Activated CD8-positive, alpha-beta T cell treated with anti-CD3 and anti-CD28 coated beads for 36 hours (primary cell): ENCODE measurements at places on chromosomes 3 and 15. TPM values are rescaled to one million over a fixed set of nuclear protein-coding genes. Genes with fewer than 3 reads are reported as not detected.

DNA sequence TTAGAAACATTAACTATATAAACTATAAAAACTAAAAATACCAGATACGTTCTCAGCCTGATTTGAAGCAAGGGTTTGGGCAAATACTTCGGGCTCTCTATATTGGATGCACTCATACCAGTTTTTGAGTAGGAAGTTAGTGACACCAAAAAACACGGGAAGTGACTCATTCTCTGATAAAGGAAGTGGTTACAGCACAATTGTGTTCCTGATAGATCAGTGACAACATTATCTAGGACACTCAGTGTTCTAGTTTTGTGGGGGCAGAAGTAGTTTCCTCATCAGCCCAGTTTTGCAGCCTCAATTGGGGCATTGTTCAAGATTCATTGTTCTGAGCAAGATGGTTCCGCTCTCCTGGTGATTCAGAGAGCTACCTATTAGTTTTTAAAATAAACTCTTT lies 469.6 kb upstream of the DPPA4 start:
- peak; percentile 53 for DNase-seq

GRCh38 chr15:79380755-79381497 lies 51.2 kb upstream of the MINAR1 start:
- peak; percentile 89 for DNase-seq

DNA sequence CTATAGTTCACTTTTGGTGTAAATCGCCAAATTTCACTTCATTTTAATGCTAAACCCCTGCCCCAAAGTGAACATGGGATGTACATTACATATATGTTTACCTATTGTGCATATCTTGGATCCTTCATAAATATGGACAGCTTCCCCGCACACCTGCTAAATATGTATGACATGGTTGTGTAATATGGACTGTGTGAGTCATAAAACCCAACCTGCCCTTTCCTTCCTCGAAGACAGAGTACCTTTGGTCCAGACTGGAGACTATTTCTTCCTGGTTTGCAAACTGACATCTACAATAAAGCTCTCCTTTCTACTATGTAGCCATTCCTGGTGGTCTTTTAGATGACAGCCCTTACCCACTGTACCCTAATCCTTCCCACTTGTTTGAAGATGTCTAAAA lies 12.4 kb downstream of the ACTC1 start:
- DNase-seq: no peak

The BSN gene
- 0.09 TPM for total RNA-seq

DNA sequence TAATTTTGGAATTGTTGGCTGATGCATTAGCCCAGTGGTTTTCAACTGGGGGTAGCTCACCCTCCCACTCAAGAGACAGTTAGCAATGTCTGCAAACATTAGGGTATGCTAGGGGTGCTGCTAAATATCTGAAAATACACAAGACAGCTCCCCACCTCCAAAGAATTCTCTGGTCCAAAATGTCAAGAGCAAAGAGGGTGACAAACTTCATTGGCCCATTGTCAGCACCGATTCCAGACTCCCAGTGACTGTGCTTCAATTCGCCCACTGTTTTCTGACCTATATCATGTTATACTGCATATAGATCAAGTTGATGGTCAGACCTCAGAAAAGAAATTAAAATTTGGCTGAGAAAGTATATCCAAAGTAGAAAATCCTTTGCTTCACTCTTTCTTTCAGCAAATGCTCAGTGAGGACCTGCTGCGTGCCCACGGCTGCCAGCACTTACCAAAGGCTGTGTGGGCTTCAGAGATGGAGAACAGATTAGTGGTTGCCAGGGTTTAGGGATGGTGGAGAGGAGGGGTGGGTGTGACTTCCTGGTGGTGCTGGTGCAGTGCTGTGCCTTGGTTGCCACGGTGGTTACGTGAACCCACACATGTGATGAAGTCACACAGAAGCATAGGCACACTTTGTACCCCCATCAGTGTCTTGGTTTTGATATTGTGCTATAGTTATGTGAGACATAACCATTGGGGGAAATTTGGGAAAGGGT lies 204.0 kb downstream of the PLCL2 start:
- DNase-seq: peak; percentile 69

- no peak for DNase-seq
Measured at GRCh38 chr3:140113996-140114788, 179.2 kb downstream of the CLSTN2 start.

DNA sequence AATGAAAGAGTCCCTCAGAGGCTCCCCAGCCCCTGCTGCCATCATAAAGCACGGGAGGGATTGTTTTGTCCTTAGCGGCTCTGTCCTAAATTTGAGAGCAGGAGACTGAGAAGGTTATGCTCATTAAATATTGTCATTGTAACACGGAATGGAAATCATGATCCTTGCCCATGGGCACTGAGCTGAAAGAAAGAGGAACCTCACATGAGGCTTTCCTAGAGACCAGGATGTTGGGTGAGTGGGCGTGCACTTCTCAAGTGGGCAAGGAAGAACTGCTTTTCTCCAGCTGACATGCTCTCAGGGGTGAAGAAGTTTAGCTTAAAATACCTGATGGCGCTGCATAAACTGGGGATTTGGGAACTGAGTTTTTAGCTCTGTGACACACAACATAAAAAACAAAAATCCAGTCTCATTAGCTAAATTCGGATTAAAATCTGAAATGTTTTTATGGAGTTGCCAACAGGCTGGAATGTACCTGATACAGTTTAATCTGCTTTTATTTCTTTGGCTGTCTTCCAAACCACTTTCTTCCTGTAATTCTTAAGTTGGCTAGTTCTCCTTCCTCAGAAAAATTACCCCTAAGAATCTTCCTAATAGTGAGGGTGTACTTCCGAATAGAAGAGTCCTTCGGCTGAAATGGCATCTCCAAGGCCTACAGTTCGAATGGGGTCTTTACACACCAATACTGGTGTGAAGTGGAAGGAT lies 31.7 kb downstream of the ADPGK start:
- peak; percentile 8 for DNase-seq

The FRMD4B gene
- total RNA-seq: 11.7 TPM

The LYZL4 gene
- total RNA-seq: not detected

DNA sequence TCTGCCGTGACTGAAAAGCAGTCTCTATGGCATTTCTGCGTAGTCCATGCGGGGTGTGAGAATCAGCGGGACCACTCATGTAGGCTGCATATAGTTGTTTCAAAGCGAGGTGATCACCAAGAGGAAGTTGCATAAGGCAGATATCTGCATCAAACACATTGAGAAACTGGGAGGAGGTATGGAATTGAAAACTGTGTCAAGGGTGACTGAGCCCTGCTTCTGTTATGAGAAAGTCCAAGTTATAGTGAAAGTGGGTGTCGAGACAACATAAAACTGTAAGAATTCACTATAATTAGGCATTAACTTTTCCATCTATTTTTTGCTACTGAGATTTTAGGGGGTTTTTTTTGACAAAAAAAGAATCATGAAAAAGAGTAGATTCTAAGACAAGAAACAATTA lies 109.3 kb downstream of the ZIC1 start:
- no peak for DNase-seq

The STRIT1 gene
- not detected for total RNA-seq

- no peak for DNase-seq
Measured at GRCh38 chr15:101539492-101539891, 50.0 kb upstream of the PCSK6 start.

The DLL4 gene
- total RNA-seq: not detected

DNA sequence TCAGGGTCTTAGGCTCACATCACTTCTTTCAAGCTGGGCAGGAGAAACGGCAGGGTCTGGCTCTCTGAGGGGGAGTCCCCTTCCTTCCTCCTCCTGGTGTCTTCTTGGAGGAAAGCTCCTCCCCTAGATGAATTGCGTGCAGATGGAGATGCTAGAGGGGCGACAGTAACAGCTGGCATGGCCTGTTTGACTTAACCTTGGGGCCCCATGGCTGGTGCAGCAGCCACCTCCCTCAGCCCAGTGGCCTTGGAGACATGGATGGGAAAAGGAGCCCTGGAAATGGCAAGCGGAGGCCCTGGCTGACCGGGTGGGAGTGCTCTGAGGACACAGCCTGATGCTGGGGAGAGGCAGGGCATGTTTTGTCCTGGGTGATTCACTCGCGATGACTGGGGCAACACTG lies 20.2 kb downstream of the PAK6 start:
- no peak for DNase-seq

The FBXL22 gene
- total RNA-seq: 0.63 TPM

DNA sequence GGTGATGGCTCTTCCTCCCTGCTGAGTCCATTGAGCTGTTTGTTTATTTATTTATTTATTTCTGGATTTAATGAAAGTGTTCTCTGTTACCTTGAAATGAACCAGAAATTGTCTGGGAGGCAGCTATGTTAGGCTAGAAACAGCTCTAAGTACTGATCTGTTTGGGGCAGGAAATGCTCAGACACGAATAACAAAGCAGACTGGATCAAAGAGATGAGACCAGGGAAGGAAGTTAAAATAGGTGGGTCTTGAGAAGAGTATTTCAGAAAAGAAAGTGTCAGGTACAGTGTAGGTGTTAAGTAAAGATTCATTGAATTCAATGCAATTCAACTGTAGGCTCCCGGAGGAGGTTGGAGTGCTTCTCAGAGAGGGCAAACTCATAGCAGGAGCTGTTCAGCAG lies 173.3 kb downstream of the IL20RB start:
- no peak for DNase-seq

The EAF2 gene
- 13.4 TPM for total RNA-seq

The ATP8B4 gene
- total RNA-seq: 5.8 TPM

The STAC gene
- not detected for total RNA-seq

DNA sequence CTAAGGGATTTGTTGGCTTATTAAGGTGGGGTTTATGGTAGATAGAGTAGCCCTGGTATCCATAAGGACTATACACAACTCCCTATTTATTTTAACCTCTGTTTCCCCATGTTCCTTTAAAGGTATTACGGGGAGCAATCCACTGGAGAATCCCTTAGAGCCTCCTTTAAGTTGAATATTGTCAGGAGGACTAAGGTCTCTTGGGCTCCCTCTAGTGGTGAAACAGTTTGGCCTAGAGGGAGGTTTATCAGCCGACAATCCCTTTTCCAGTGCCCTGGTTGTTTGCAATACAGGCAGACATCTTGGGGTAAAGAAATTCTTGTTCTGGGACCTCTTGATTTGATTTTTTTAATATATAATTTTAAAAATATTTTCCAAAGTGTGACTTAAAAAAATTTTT lies 12.9 kb downstream of the OPA1 start:
- DNase-seq: peak; percentile 60

The GOLGA6L7 gene
- total RNA-seq: not detected

The FBXO40 gene
- not detected for total RNA-seq

DNA sequence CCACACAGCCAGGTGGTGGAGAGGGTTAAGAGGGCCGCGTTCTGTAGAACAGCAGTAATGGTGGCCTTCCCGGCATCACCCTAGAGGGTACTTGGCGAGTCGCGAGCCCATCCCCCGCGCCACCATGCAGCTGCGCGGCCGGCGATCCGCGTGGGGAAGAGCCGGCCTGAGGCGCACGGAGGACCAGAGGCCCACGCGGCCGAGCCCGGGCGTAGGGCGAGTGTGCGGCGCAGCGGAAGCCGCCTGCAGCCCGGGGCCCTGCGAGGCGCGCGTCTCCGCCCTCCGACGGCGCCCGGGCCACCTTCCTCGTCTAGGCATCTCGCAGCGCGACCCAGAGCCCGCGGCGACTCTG lies 423 bp downstream of the TKT start:
- peak; percentile 51 for DNase-seq

The FOXB1 gene
- total RNA-seq: 0.36 TPM

- DNase-seq: no peak
Measured at GRCh38 chr3:165523801-165524200, 313.4 kb downstream of the BCHE start.

DNA sequence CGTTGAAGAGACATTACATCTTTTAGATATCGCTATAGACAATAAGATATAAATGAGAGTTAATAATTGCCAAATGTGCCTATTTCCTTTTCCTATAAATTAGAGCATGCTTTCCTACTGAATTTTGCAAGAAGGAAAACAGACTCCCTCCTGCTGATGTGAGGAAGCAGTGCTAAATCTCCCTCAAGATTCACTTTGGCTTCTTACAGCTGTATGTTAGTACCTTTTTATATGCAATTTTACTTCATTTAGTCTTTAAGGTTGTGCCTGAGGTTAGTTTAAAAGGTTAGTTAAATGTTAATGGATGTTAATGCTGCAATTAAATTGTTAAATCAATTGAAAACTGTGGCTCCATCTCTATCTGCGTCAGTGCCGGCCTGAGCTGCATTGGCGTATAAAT lies 728.8 kb downstream of the NR2F2 start:
- no peak for DNase-seq

DNA sequence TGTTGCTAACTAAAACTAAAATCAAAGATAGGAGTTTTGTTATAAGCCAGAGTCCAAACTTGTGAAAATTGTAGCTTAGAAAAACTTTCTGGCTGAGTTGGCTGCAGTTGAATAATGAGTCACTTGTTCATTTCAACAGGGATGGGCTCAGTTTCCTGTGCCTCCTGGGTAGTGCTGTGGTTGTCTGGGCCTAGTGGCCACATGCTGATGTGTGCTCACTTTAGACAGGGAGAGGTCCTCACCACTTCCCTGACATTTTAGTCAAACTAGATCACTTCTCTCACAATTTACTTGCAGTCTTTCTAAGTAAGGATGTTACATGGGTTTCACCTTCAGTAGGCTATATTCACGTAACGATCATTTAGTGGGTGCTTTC lies 6.3 kb upstream of the UBE2Q2 start:
- peak; percentile 77 for DNase-seq

- peak; percentile 75 for DNase-seq
Measured at GRCh38 chr15:70474471-70475406, 288.6 kb downstream of the UACA start.

DNA sequence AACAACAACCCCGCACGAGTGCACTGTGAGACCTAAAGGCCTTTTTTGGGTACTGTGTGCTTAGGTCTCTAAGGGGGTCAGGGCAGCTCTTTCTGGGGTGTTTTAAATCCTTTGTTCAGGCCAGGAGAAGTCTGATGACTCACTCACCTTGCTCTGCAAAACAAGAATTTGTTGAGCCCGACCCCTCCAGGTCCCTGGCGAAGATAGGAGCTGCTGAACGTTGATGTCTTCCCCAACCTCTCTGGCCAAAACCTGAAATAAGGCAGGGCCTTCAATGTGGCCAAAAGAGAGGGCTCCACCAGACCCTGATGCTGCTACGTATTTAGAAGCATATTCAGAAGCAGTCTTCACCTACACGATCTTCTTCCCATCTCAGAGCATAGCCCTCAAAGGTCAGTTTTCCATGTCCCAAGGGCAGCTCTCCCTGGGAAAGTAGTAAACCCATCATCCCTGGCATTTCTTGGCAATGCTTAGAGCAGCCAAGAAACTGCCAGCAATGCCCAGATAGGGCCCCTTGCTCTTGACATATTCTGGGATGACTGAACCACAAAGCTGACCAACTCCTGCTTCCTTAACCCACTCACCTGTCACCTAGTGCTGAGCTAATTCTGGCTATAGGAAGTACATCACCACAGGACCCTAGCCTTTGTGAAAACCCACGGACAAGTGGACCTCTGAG lies 27.1 kb downstream of the CCDC13 start:
- DNase-seq: no peak
